ENCODE measurements at places on chromosomes 11 and 22.

- DNase-seq, result no peak
Measured at GRCh38 chr22:39433476-39434242, 23.2 kb upstream of the MGAT3 start.

DNA sequence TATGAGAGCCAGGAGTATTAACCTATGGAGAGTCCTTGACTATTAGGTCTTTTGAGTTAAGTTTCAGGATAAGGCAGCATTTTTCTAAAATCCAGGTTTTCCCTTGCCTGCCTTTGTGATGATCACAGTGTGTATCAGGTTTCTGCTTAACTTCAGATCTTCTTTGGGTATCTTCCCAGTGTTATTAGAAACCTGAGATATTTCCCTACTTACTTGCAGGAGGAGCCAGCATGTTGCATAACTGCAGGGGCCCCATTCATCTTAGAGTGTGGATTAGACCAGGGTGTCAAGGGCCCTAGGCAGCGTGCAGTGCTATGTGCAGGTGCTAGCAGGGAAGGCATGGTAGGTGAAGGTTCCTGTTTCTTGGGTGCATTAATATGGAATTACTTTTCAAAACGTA lies 69.5 kb downstream of the ZNRF3 start:
- peak; percentile 55 for DNase-seq

DNA sequence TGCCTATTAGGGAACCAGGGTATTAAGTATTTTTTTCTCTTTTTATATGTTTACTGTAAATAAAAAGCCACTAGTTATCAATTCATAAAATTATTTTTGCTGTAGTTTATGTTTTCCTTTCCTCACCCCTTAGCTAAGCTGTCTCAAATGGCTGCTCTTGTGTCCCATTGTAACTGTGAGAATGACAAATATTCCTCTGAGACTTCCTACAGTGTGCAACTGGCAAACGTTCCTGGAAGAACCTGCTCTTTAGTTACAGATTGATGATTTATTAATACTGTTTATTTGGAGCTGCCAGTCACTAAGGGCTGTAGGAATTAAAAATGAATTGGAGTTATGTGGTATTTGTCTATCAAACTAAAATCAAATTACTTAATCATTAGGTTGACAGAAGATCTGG lies 675.4 kb upstream of the ARHGAP42 start:
- DNase-seq, result no peak

- DNase-seq, result peak; percentile 69
Measured at GRCh38 chr11:10309163-10310093, 4.6 kb downstream of the ADM start.

- DNase-seq, result no peak
Measured at GRCh38 chr11:313304-313786, 495 bp upstream of the IFITM1 start.

DNA sequence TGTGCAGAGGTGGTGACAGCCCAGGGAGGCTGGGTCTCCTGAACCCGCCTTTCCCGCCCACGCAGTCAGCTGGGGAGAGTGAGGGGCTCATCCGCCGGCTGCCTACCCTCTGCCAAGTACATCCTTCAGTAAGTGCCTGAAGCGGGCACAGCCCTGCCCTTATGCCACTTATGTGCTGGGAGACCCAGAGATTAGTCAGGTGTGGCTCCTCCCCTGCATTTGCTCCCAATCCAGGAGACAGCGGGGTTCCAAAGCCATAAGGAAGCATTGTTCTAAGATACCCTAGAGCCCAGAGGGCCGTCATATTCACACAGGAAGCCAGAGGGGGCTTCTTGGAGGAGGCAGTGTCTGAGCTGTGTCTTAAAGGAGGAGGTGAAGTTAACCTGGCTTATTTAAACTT lies 5.8 kb upstream of the PPP6R3 start:
- no peak for DNase-seq

Measured in fibroblast of skin of right biceps (primary cell).